ENCODE measurements at places on chromosomes 2 and 18.
A peak's percentile ranks its signal among the peaks of the same experiment; 100 is the strongest.

DNA sequence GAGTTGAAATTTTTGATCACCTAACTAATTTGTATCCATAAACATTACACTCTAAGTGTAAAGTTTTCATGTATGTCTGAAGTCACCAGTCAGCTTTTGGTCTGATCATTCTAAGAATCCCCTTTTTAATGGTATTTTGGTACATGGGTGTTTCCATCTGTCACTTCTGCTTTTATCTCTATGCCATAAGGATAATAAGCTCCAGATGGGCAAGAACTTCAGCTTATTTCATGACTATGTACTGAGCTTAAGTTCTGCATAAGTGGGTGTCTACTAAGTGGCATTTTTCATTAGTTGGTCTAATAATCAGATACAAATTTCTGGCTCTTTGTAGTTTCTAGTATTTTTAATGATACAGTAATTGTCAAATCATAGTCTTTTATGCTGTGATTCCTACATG lies 20.4 kb downstream of the UBXN4 start:
- DNase-seq: peak; percentile 9

- no peak for DNase-seq
Measured at GRCh38 chr2:232278534-232278933, 100.0 kb upstream of the ALPP start.

GRCh38 chr18:58373481-58373880 lies 255.4 kb downstream of the ALPK2 start:
- no peak for DNase-seq

DNA sequence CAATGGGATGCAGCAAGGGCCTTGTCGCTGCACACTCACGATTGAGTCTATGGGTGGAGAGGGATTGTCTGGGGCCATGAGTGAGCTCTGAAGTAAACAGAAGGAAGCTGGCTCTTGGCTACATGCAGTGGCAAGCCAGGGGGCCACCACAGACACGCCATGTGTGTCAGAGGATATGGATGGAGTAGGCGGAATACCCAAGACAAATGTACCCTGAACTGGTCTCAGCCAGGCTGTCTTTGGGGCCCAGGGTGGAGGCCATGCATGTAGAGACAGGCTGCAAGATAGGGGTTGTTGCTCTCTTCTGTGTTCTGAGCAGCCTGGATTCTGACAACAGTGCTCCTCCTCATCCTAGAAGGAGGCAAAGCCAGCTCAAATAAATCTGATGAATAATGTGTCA lies 24.0 kb upstream of the ITGA6 start:
- DNase-seq: no peak

DNA sequence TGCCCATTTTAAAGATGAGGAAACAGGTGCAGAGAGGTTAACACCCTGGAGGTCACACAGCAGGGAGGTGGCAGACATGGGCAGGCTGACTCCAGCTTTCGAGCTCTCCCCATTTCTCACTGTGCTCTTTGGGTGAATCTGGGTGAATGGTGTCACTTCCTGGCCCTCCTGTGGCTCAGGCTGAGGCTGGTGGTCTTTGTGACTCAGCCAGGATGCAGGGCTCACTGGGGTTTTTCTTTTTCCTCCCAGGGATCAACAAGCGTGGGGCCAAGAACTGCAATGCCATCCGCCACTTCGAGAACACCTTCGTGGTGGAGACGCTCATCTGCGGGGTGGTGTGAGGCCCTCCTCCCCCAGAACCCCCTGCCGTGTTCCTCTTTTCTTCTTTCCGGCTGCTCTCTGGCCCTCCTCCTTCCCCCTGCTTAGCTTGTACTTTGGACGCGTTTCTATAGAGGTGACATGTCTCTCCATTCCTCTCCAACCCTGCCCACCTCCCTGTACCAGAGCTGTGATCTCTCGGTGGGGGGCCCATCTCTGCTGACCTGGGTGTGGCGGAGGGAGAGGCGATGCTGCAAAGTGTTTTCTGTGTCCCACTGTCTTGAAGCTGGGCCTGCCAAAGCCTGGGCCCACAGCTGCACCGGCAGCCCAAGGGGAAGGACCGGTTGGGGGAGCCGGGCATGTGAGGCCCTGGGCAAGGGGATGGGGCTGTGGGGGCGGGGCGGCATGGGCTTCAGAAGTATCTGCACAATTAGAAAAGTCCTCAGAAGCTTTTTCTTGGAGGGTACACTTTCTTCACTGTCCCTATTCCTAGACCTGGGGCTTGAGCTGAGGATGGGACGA lies 13.2 kb downstream of the ITM2C start:
- DNase-seq: no peak

DNA sequence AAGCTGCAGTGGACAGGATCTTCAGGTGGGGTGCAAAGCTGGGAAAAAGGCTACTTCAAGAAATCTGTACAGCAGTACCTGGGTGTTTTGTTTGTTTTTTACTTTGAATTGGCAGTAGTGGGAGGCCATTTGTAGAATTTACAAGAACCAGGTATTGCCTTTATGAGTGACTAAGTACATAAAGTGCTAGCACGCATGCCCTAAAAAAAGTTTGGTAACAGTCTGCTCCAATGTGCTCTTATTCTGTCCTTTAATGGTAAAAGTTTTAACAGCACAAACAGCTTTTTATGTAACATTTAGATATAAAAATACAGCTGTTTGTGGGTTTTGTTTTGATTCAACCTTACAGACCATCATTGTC lies 17.2 kb downstream of the REV1 start:
- no peak for DNase-seq

DNA sequence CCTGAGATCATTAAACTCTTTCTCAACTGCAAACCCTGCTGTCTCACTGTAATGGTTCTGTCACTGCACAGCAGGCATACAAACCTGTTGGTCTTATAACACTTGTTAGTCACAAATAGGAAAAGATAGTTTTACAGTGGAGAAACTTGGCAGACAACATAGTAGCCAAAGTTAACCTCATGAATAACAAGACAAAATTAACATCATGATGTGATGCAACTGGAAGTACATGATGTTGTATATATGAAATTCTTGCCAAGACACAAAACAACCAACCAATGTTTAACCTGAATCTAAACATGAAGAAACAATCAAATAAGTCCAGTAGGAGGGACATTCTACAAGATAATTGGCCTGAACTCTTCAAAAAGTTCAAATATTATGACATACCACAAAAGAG lies 189.3 kb downstream of the RNF152 start:
- DNase-seq: no peak

DNA sequence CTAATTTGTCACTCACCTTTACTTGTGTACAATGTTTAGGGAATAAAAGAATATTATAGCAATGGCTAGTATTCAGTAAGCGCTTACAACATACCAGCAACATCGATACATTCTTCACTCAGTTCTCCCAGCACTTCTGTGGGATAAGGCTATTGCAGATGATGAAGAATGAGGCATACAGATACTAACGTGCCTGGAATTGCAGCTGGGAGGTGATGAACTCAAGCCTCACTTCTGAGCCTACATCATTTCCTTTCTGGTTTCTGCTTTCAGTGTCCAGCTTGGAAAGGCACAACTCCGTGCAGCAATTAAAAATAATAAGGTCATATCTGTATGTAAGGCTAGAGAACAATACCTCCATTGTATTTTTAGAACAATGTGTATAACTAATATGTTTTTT lies 95.4 kb upstream of the AQP4 start:
- peak; percentile 32 for DNase-seq

GRCh38 chr2:71226096-71226964 lies 573 bp downstream of the PAIP2B start:
- DNase-seq: peak; percentile 79
